Mesothelial cell of epicardium (in vitro differentiated cells): ENCODE measurements at places on chromosomes 12 and 14. TPM values are rescaled to one million over a fixed set of nuclear protein-coding genes. Genes with fewer than 3 reads are reported as not detected.

Gene MYF6
- total RNA-seq, result 0.16 to 0.22 TPM (median 0.20 TPM) in 3 replicates

Gene P2RX7
- 0.40 to 0.75 TPM (median 0.50 TPM) in 3 replicates for total RNA-seq

Gene IGF1
- 62.2 to 76.8 TPM (median 66.9 TPM) in 3 replicates for total RNA-seq

Gene ATP5F1B
- 361 to 391 TPM (median 387 TPM) in 3 replicates for total RNA-seq

Gene ATXN3
- total RNA-seq, result 32.4 to 33.6 TPM (median 33.5 TPM) in 3 replicates

Gene BAZ2A
- total RNA-seq, result 99.4 to 107 TPM (median 105 TPM) in 3 replicates

Gene ERP27
- 55.2 to 60.4 TPM (median 58.1 TPM) in 3 replicates for total RNA-seq

Gene KRT78
- total RNA-seq, result not detected in 3 replicates

Gene PLA2G1B
- not detected in 3 replicates for total RNA-seq

Gene CCDC197
- not detected in 3 replicates for total RNA-seq

Gene KRT3
- total RNA-seq, result 0.50 to 0.78 TPM (median 0.75 TPM) in 3 replicates

Gene KIF26A
- 18.4 to 20.0 TPM (median 19.4 TPM) in 3 replicates for total RNA-seq

Gene PCED1B
- 2.8 to 4.8 TPM (median 3.1 TPM) in 3 replicates for total RNA-seq

Gene PRKAG1
- 58.7 to 61.8 TPM (median 59.4 TPM) in 3 replicates for total RNA-seq

Gene GRIP1
- 79.7 to 89.3 TPM (median 85.2 TPM) in 3 replicates for total RNA-seq

Gene SETD3
- total RNA-seq, result 47.4 to 49.3 TPM (median 47.7 TPM) in 3 replicates

Gene NELL2
- 1.9 to 2.3 TPM (median 2.1 TPM) in 3 replicates for total RNA-seq

Gene ESRRB
- 0.14 to 0.22 TPM (median 0.16 TPM) in 3 replicates for total RNA-seq

Gene C1QL4
- 0.20 TPM in 2 of 3 replicates, not detected in the other for total RNA-seq

Gene DMAC2L
- total RNA-seq, result 18.6 to 21.7 TPM (median 21.4 TPM) in 3 replicates

Gene RTL1
- 8.8 to 9.4 TPM (median 9.3 TPM) in 3 replicates for total RNA-seq

Gene BMAL2
- total RNA-seq, result 3.8 to 4.2 TPM (median 4.1 TPM) in 3 replicates

Gene EPYC
- total RNA-seq, result not detected in 3 replicates

Gene DDN
- 0.27 to 0.36 TPM (median 0.29 TPM) in 3 replicates for total RNA-seq

Gene PTPN6
- 21.6 to 26.2 TPM (median 23.6 TPM) in 3 replicates for total RNA-seq

Gene GXYLT1
- 36.3 to 39.8 TPM (median 38.1 TPM) in 3 replicates for total RNA-seq

Gene RAB15
- total RNA-seq, result 23.1 to 25.0 TPM (median 24.5 TPM) in 3 replicates

Gene ACTR6
- total RNA-seq, result 21.4 to 25.5 TPM (median 25.1 TPM) in 3 replicates

Gene MSRB3
- 19.9 to 20.4 TPM (median 19.9 TPM) in 3 replicates for total RNA-seq

Gene CLEC4C
- not detected in 3 replicates for total RNA-seq

Gene GLIPR1L1
- total RNA-seq, result not detected in 3 replicates

Gene ACSS3
- 22.9 to 24.3 TPM (median 23.4 TPM) in 3 replicates for total RNA-seq

Gene GPR132
- total RNA-seq, result 1.0 to 1.6 TPM (median 1.1 TPM) in 3 replicates

Gene JKAMP
- total RNA-seq, result 32.6 to 37.8 TPM (median 34.3 TPM) in 3 replicates

Gene HOXC6
- 15.5 to 17.4 TPM (median 16.3 TPM) in 3 replicates for total RNA-seq

Gene ETFBKMT
- total RNA-seq, result 1.6 to 2.6 TPM (median 1.8 TPM) in 3 replicates

Gene SLC2A13
- total RNA-seq, result 5.7 to 7.4 TPM (median 6.7 TPM) in 3 replicates

Gene SIX4
- 17.4 to 18.0 TPM (median 17.9 TPM) in 3 replicates for total RNA-seq

Gene IRAK3
- total RNA-seq, result 1.5 to 2.2 TPM (median 1.9 TPM) in 3 replicates

Gene LRTM2
- total RNA-seq, result 0.45 to 0.47 TPM in 2 of 3 replicates, not detected in the other

Gene TRHDE
- total RNA-seq, result 1.0 to 1.7 TPM (median 1.4 TPM) in 3 replicates

Gene MANSC1
- 15.4 to 17.2 TPM (median 16.6 TPM) in 3 replicates for total RNA-seq

Gene DENND5B
- 27.1 to 27.7 TPM (median 27.2 TPM) in 3 replicates for total RNA-seq

Gene HCAR3
- total RNA-seq, result 1.1 to 1.6 TPM (median 1.5 TPM) in 3 replicates

Gene CHFR
- 41.3 to 52.9 TPM (median 47.7 TPM) in 3 replicates for total RNA-seq

Gene ACSM4
- total RNA-seq, result not detected in 3 replicates

Gene PMCH
- total RNA-seq, result not detected in 3 replicates

Gene HSP90AA1
- total RNA-seq, result 325 to 330 TPM (median 330 TPM) in 3 replicates

Gene MAX
- total RNA-seq, result 73.1 to 87.9 TPM (median 83.2 TPM) in 3 replicates

Gene KRT81
- total RNA-seq, result 0.16 TPM in 1 of 3 replicates, not detected in the others

Gene PLEK2
- total RNA-seq, result 0.95 TPM in 1 of 3 replicates, not detected in the others

Gene RASSF8
- total RNA-seq, result 60.6 to 62.8 TPM (median 61.8 TPM) in 3 replicates

Gene SLCO1A2
- 3.9 to 4.6 TPM (median 4.4 TPM) in 3 replicates for total RNA-seq

Gene LPAR5
- total RNA-seq, result 1.3 to 1.7 TPM (median 1.3 TPM) in 3 replicates

Gene GPR137C
- total RNA-seq, result 3.5 to 4.1 TPM (median 3.8 TPM) in 3 replicates

Gene CISTR
- not detected in 3 replicates for total RNA-seq

Gene AICDA
- total RNA-seq, result not detected in 3 replicates

Gene DLGAP5
- 20.3 to 24.5 TPM (median 23.0 TPM) in 3 replicates for total RNA-seq
